ENCODE measurements at places on chromosomes 6 and 20. TPM values are rescaled to one million over a fixed set of nuclear protein-coding genes. Genes with fewer than 3 reads are reported as not detected.

Gene PLG
- total RNA-seq: 0.23 TPM

Gene ISM1
- 3.9 TPM for total RNA-seq

Gene FGD2
- total RNA-seq: 0.64 TPM

Gene PPDPF
- total RNA-seq: 143 TPM

Gene PMEPA1
- 1.1 TPM for total RNA-seq

Gene ZNF334
- total RNA-seq: 1.4 TPM

Gene ANGPT4
- total RNA-seq: not detected

Gene RIN2
- total RNA-seq: not detected

Gene ANKRD66
- not detected for total RNA-seq

Gene KATNA1
- 20.8 TPM for total RNA-seq

Gene TRIM10
- total RNA-seq: 0.09 TPM

Gene SYNDIG1
- total RNA-seq: not detected

Gene EPPIN
- total RNA-seq: not detected

Gene LY6G5B
- 31.0 TPM for total RNA-seq

Gene DUSP15
- not detected for total RNA-seq

Gene GRM1
- total RNA-seq: not detected

Gene CST5
- total RNA-seq: not detected

Gene CDC25B
- 101 TPM for total RNA-seq

Gene UST
- 0.92 TPM for total RNA-seq

Gene TRMT11
- total RNA-seq: 25.4 TPM

Gene PSMB9
- 265 TPM for total RNA-seq

Gene BPI
- not detected for total RNA-seq

Gene MOG
- not detected for total RNA-seq

Gene SLC17A4
- total RNA-seq: not detected

Gene TBXT
- not detected for total RNA-seq

Gene CLDN20
- total RNA-seq: not detected
